ENCODE measurements at places on chromosomes 12 and 14.

GRCh38 chr12:9928607-9929006 is 3.6 kb downstream of the CLEC2A start:
- no peak for DNase-seq
- no peak overlapping the region for H3K4me3 ChIP-seq
- no peak overlapping the region for H3K27ac ChIP-seq
- no peaks in the 10 kb centered on the region for H3K4me1 ChIP-seq
- H3K36me3 ChIP-seq, result no peaks in the 10 kb centered on the region
- no peaks in the 10 kb centered on the region for H3K27me3 ChIP-seq

DNA sequence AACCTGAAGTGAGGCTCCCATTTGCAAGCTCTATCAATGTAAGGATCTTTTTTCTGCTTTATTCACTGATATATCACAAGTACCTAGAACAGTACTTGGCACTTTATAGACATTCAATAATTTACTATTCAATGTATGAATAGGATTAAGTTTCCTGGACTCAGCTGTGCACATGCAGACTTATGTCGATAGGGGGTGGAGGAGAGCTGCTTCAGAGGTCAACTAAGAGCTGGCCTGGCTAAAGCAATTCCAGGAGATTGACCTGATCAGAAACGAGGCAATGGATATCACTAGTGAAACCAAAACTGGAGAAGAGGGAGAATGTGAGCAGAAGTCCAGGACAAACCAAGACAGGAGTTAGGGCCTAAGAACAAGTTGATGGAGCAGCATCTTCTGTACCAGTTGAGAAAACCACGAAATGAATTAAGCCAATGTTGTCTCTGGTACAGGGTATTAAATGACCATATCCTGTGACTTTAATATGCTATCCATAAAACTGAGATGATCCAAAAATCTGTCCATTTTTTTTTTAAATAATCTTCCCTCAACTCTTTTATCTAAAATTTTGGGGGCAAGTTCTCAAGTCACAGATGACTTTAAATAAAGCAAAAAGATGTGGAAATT is 169.2 kb downstream of the PIK3C2G start:
- no peaks in the 10 kb centered on the region for H3K36me3 ChIP-seq
- H3K4me3 ChIP-seq, result no peak overlapping the region
- no peaks in the 10 kb centered on the region for H3K27me3 ChIP-seq
- no peak for DNase-seq
- no peaks in the 10 kb centered on the region for H3K4me1 ChIP-seq

DNA sequence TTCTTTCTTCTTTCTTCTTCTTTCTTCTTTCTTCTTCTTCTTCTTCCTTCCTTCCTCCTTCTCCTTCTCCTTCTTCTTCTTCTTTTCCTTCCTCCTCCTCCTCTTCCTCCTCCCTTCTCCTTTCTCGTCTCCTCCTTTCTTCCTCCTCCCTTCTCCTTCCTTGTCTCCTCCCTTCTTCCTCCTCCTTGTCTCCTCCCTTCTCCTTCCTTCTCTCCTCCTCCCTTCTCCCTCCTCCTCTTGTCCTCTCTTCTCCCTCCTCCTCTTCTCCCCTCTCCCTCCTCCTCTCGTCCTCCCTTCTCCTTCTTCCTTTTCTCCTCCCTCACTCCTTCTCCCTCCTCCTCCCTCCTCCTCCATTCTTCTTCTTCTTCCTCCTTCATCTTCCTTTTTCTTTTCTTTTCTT is 44.5 kb downstream of the NUBPL start:
- DNase-seq, result no peak
- no peaks in the 10 kb centered on the region for H3K27me3 ChIP-seq
- no peaks in the 10 kb centered on the region for H3K4me1 ChIP-seq
- H3K4me3 ChIP-seq, result no peak overlapping the region
- H3K27ac ChIP-seq, result no peak overlapping the region
- H3K36me3 ChIP-seq, result peaks cover 2% of the 10 kb centered on the region

GRCh38 chr12:111339321-111339938 is 29.5 kb downstream of the PHETA1 start:
- H3K4me3 ChIP-seq, result no peak overlapping the region
- H3K27ac ChIP-seq, result no peak overlapping the region
- no peaks in the 10 kb centered on the region for H3K27me3 ChIP-seq
- DNase-seq, result no peak

DNA sequence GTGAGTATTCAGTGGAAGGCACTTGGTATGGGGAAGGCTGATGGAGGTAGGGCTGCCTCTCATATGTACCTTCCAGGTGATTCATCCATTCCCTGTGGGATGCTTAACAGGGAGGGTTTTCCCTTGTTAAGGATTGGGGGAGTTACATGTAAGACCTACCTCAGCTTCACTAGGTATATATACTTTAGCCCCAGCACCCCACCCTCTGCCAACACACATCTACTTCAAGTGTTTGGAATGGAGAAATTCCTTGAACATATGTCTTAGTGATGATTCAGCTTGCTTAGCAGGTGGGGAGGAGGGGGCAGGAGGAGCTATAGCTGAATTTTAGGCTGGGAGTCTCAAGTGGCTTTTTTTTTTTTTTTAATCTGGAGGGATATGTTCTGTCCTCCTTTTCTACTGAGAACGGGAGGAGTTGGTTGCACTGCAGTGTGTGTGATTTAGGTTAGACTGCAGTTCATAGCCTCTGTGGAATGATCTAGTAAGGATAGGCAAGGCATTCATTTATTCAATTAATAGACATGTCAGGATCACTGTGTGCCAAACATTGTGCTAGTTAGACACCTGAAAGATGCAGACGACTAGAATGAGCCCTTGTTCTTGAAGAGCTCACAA is 1.7 kb downstream of the PIP4K2C start:
- peaks cover 34% of the 10 kb centered on the region for H3K36me3 ChIP-seq
- no peak for DNase-seq
- peaks cover 7% of the 10 kb centered on the region for H3K4me1 ChIP-seq
- H3K27me3 ChIP-seq, result peaks cover 9% of the 10 kb centered on the region

DNA sequence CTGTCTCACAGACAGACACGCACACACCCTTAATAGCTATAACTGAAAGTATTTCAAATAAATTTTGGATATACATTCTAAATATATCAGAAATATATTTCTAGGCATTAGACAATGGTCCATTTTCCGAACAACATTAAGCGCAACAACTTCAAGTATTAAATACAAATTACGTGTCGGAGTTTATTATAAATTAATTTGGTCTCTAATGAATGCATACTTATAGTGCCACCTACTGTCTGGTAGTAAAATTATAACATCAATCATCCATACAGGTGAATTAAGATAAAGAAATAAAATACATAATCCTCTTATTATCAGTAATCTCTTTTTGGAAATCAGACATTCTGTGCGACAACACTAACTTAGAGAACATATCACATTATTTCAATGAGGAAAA is 27.2 kb upstream of the CMAS start:
- H3K27ac ChIP-seq, result no peak overlapping the region
- peaks cover 3% of the 10 kb centered on the region for H3K27me3 ChIP-seq
- no peak overlapping the region for H3K4me3 ChIP-seq
- DNase-seq, result no peak
- H3K36me3 ChIP-seq, result no peaks in the 10 kb centered on the region

GRCh38 chr12:19596434-19597166 is 157.3 kb downstream of the AEBP2 start:
- H3K4me3 ChIP-seq, result no peak overlapping the region
- H3K27ac ChIP-seq, result no peak overlapping the region
- no peaks in the 10 kb centered on the region for H3K36me3 ChIP-seq
- no peaks in the 10 kb centered on the region for H3K4me1 ChIP-seq

DNA sequence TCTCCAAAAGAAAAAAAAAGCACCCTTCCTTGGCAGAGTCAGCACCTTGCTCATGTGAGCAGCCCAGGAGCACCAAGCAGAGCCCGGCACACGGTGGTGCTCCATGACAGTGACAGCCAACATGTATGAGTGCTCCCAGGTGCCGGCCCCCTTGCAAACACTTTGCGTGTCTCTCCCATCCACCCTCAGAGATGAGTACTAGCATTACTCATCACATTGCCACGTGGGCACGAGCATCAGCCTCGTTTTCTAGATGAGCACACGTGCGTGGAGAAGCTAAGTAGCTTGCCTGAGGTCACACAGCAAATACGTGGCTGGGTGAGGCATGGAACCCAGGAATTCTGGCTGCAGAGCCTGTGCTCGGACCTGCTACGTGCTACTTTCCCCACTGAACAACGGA is 177.9 kb upstream of the PRMT8 start:
- H3K4me1 ChIP-seq, result no peaks in the 10 kb centered on the region
- H3K4me3 ChIP-seq, result no peak overlapping the region
- DNase-seq, result no peak
- H3K36me3 ChIP-seq, result no peaks in the 10 kb centered on the region
- no peaks in the 10 kb centered on the region for H3K27me3 ChIP-seq

GRCh38 chr12:116455540-116456329 is 103.4 kb upstream of the MAP1LC3B2 start:
- H3K4me1 ChIP-seq, result no peaks in the 10 kb centered on the region
- H3K36me3 ChIP-seq, result no peaks in the 10 kb centered on the region
- DNase-seq, result no peak

GRCh38 chr14:38357557-38357956 is 101.7 kb upstream of the CLEC14A start:
- no peak for DNase-seq
- no peaks in the 10 kb centered on the region for H3K4me1 ChIP-seq
- H3K27me3 ChIP-seq, result no peaks in the 10 kb centered on the region

- H3K4me1 ChIP-seq, result no peaks in the 10 kb centered on the region
- H3K27me3 ChIP-seq, result peaks cover 10% of the 10 kb centered on the region
- H3K4me3 ChIP-seq, result no peak overlapping the region
- no peak overlapping the region for H3K27ac ChIP-seq
- H3K36me3 ChIP-seq, result no peaks in the 10 kb centered on the region
- DNase-seq, result no peak
These were observed 200.4 kb downstream of the PTPRO start for GRCh38 chr12:15522574-15523187.

DNA sequence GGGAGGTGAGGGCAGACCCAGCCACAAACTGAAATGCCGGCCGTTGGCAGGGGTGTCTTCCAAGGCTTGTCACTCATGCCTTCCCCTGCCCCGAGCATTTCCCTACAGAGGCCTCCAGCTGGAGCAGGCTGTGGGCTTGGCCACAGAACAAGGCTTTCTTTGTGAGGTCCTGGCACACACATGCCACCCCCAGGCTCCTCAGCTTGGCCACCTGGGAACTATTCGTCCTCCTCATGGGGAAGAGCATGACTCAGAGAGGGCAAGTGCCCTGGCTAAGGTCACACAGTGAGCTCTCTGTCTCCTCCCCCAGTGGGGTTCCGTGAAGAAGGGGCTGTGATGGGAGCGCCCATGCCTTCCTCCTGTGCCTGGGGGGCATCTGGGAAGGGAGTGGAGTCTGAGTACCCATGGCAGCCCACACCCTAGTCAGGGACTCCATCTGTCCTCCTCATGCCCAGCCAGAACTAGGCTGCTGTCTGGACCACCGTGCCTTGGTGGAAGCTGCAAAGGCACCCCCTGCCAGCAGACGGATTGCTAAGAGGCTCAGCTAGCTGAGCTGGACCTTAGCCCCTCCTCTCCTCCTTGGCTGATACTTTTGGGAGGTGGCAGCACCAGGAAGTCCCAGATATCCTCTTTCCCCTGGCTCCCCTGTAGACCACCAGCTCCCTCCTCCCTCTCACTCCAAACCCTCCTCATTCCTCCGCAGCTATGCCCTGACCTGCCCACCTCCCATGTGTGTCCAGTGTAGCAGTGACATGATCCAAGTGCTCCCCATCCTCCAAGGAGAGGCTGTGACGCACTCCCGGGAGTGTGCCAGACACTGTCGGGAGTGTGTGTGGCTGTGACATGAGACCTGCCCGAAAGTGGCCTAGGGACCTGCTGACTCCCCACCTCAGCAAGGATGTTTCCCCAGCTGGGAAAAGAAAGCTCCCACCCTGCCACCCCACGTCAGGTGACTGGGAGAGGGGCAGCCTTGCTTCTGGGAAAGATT is 21.4 kb downstream of the ABCB9 start:
- peaks cover 35% of the 10 kb centered on the region for H3K4me1 ChIP-seq
- DNase-seq, result no peak
- no peaks in the 10 kb centered on the region for H3K27me3 ChIP-seq
- H3K4me3 ChIP-seq, result no peak overlapping the region
- no peak overlapping the region for H3K27ac ChIP-seq
- H3K36me3 ChIP-seq, result no peaks in the 10 kb centered on the region

DNA sequence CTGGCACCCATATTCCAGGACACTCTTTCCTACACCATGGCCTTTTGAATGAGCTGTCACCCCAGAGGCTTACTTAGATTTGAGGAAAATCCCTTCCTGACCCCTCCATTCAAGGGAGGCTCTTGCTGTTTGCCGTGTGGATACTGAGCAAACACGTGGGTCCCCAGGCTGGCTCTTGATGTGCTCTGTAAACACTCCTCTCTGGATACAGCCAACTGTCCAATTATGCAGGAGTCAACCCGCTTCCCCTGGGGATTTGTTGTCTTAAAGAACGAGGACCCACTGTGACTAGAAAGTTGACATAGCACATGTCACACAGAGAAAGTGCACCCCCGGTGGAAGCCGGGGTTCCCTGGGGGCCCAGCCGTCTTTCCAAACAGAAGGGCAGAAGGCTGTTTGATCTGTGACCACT is 75.8 kb upstream of the CEP83 start:
- no peak overlapping the region for H3K27ac ChIP-seq
- H3K36me3 ChIP-seq, result no peaks in the 10 kb centered on the region
- H3K27me3 ChIP-seq, result peaks cover 8% of the 10 kb centered on the region
- no peaks in the 10 kb centered on the region for H3K4me1 ChIP-seq
- H3K4me3 ChIP-seq, result no peak overlapping the region

DNA sequence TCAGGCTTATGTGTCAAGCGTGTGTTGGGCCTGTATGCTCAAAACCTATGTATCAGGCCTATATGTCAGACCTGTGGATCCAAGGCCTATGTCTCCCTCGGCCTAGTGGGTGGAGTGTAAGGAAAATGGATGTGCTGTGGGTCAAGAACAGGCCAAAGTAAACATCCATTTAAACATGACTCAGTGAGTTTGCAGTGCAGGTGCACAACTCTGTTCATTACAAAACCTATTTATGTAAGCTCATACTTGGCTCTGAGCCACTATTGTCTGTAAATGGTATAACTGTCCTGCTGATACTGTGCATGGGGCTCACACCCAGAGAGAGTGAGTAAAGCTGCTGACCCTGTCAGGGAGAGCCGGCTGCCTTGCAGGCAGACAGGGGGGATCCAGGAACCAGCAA is 249.7 kb upstream of the AVPR1A start:
- H3K4me1 ChIP-seq, result no peaks in the 10 kb centered on the region
- H3K27me3 ChIP-seq, result no peaks in the 10 kb centered on the region
- no peak overlapping the region for H3K27ac ChIP-seq
- no peaks in the 10 kb centered on the region for H3K36me3 ChIP-seq

GRCh38 chr12:8697120-8697475 is 693 bp upstream of the RIMKLB start:
- H3K4me1 ChIP-seq, result peaks cover 4% of the 10 kb centered on the region
- no peaks in the 10 kb centered on the region for H3K36me3 ChIP-seq
- H3K4me3 ChIP-seq, result peak overlapping the region; percentile 85

GRCh38 chr14:76261371-76261811 is 109.7 kb downstream of the GPATCH2L start:
- no peaks in the 10 kb centered on the region for H3K36me3 ChIP-seq
- no peak overlapping the region for H3K27ac ChIP-seq
- no peak for DNase-seq
- no peaks in the 10 kb centered on the region for H3K27me3 ChIP-seq
- H3K4me3 ChIP-seq, result no peak overlapping the region
- H3K4me1 ChIP-seq, result no peaks in the 10 kb centered on the region
